ENCODE measurements at places on chromosomes 3 and 15.

- DNase-seq = no peak
These were observed 44.4 kb downstream of the CSNK1G1 start for GRCh38 chr15:64311566-64311965.

GRCh38 chr15:51403072-51403878 is 61.8 kb downstream of the GLDN start:
- no peak for DNase-seq

GRCh38 chr15:46270481-46271147 is 635.8 kb downstream of the SQOR start:
- no peak for DNase-seq

DNA sequence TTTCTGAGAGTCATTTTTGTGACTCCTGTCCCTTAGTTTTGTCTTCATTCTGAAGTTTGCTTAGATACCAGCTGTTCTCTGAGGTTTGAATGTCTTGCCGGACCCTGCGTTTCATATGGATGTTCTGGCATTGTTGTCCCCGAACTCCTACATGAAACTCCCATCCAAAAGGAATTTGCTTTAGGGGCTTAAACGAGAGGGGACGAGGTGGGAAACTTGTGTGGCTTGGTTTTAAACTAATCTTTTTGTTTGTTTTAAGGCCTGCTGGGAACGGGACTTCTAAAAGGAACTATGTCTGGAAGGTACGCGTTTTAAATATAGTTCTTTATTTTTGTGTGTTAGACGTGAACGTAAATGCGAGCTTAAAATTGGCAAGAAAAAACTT is 679 bp downstream of the RPL35A start:
- DNase-seq = no peak

DNA sequence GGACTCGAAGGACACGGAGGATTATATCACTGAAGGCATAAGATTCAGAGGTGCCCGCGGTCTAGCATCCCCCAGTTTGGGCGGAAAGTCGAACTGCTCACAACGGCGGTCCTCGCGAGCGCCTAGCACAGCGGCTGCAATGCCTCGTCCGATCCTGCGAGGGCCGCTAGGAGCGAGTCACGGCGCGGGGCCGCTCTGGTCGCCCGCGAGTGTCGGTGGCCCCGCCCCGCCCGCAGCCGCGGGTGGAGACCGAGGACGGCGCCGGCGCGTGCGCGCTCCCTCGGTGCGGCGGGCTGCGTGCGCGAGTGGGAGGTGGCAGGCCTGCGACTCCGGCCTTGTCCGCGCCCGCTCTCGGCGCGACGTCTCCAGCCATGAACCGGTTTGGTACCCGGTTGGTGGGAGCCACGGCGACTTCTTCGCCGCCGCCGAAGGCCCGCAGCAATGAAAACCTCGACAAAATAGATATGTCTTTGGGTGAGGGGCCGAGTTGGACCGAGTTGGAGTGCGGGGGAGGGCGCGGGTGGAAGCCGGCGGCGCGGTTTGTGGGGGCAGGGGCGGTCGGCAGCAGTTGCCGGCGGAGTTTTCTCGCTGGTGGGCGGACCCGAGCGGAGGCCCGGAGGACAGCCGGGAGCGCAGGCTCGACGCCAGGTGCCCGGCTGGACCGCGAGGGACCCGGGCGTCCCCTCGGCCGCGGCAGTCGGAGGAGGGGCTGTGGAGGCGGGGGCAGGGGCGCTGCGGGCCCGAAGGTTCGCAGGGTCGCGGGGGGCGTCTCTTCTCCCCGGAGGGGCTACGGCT is at the start of gene FYTTD1:
Gene FYTTD1, plus strand, starts transcription at position 283 of the 795 bp plus-strand sequence. Its CDS starts 89 bp downstream, at position 372.
- DNase-seq = peak; percentile 69

GRCh38 chr15:62534996-62535395 is 369.9 kb upstream of the C2CD4B start:
- DNase-seq = no peak

GRCh38 chr3:21294768-21295167 is 456.2 kb downstream of the ZNF385D start:
- DNase-seq = no peak
